ENCODE measurements at places on chromosomes 3 and 15.

DNA sequence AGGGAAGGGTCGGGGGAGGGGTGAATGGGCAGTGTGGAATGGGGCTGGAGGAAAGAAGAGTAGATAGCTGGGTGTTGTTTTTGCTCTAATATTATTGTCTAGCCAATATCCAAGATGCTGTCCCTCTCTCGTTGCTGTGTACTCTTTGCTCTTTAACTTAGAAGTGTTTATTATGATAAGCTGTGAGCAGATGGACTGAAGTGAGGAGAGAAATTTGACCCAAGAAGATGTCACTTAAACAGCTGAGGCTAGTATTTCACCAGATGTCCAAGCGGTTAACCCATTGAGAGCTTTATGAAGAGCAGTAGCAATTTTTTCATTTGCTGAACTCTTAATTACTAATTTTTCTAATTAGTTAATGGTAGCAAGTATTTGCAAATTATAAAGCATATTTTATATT is 212.2 kb upstream of the TP63 start:
- DNase-seq, result no peak

DNA sequence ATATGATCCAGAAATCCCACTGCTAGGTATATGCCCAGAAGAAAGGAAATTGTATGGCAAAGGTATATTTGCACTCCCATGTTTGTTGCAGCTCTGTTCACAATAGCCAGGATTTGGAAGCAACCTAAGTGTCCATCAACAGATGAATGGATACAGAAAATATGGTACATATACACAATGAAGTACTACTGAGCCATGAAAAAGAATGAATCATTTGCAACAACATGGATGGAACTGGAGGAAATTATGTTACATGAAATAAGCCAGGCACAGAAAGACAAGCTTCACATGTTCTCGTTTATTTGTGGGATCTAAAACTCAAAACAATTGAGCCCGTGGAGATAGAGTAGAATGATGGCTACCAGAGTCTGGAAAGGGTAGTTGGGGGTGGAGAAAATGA is 55.5 kb upstream of the BDH1 start:
- DNase-seq, result no peak

- DNase-seq, result peak; percentile 97
These were observed at the start of gene PKM for GRCh38 chr15:72231066-72231832. Gene PKM (minus strand): TSS chr15:72231190. CDS start chr15:72219097, 12,093 bp downstream.

GRCh38 chr3:8532251-8532871 is 30.7 kb downstream of the LMCD1 start:
- DNase-seq, result no peak

GRCh38 chr3:187639927-187640568 is 30.1 kb downstream of the SST start:
- no peak for DNase-seq

GRCh38 chr3:12716605-12717151 is 42.4 kb downstream of the TMEM40 start:
- no peak for DNase-seq

GRCh38 chr3:188507244-188507720 is 353.3 kb downstream of the LPP start:
- no peak for DNase-seq

GRCh38 chr15:75363786-75364185 is 4.6 kb downstream of the MAN2C1 start:
- no peak for DNase-seq

GRCh38 chr15:50190166-50190570 is 8.2 kb downstream of the SLC27A2 start:
- DNase-seq, result no peak

DNA sequence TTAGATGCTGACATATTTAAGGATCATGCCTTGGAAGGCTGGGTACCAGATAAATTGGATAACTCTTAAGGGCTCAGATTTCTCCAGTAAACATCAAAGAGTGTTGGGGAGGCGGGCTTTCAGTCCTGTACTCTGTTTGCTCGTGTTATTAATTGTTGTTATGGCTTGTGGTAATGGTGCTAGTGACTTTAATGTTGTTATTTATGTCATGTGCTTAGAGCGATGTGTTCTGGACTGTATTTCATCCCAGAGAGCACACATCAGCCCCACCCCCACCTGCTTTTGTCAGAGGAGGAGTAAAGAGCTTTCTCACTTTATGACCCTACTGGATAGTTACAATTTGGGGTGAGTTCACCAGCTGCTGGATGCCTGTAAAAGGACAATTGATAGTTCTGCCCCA is 386.3 kb downstream of the EPHB1 start:
- DNase-seq, result no peak

DNA sequence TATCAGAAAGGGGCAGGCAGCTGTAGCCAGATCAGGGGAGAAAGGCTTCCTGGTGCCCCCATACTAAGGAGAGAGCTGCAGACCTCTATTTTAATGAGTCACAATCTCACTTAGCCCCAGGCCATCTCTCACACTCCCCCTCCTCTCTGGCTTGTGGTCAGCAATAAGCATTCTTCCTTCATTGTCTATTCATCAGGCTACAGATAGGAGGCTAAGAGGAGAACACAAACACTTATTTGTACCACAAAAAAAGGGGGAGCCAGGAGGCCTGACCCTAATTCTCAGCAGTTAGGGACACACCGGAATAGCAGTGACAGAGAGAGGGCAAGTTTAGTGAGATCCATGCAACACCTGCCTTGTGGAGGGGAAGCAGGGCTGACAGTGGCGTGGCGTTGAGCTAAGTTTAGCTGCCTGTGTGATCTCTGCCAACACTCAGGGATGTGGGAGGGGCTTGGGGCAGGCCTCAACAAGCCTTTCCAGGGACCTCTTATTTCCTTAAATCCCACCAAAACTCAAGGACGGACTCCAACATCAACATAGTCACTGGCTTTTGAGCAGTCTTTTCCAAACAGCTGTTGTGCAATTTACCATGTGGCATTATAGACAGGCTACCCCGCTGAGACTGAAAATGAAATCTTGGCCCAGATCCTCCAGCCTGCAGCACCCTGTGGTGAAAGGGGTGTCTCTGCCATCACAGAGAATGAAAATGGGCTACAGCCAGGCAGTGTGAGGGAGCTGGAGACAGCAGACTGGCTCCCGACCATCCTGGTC is 191.9 kb upstream of the TSC22D2 start:
- no peak for DNase-seq

DNA sequence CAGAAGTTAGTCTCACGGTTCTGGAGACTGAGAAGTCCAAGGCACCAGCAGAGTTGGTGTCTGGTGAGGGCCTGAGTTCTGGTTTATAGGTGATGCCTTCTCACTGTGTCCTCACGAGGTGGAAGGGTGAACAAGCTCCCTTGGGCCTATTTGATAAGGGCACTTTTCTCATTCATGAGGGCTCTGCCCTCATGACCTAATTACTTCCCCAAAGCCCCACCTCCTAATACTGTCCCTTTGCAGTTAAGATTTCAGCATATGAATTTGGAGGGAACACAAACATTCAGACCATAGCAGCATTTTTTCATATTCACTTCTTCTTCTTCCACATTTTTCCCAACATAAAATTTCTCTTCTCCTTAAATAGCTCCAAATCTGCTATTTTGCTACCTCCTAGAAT is 41.5 kb downstream of the TMEM41A start:
- no peak for DNase-seq

- no peak for DNase-seq
These were observed 180.3 kb upstream of the UBE3A start for GRCh38 chr15:25619076-25619475.

DNA sequence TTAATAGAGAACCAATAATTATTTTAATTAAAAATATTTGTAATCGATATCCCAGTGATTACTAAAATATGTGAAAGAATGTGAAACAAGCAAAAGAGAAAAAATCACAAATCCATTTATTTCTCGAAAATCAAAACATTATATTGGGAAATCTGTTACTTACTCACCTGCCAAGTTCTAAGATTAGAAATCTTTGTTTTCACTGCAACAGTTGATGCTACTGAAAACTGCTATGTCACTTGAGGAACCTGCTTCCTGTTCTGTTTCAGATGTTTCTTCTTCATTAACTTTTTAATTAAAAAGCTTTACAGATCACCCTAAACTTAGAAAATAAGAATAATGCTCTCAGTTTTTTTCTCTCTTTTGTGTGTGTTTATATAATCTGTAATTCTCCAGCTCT is 13.7 kb upstream of the DPH6 start:
- no peak for DNase-seq

DNA sequence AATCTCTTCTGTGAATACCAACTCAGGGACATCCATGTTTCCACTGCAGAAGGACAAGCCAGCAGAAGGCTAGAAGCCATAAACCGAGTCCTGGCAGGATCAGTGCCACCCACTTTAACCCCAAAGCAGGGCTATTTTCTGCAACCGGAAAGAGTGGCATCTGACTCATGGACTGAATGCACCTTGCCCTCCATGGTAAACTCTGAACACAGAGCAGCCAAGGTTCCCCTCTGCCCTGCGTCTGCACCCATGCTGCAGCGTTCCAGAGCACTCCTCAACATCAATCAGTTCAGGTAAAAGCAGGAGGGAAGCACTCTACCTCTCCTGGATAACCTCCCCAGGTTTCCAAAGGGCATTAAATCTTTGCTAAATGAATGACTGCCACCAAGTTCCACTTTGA is 801 bp upstream of the NGRN start:
- no peak for DNase-seq

GRCh38 chr3:65406470-65406869 is 632.2 kb downstream of the MAGI1 start:
- DNase-seq, result no peak

- DNase-seq, result no peak
These were observed 28.2 kb downstream of the C3orf62 start for GRCh38 chr3:49248840-49249227.

DNA sequence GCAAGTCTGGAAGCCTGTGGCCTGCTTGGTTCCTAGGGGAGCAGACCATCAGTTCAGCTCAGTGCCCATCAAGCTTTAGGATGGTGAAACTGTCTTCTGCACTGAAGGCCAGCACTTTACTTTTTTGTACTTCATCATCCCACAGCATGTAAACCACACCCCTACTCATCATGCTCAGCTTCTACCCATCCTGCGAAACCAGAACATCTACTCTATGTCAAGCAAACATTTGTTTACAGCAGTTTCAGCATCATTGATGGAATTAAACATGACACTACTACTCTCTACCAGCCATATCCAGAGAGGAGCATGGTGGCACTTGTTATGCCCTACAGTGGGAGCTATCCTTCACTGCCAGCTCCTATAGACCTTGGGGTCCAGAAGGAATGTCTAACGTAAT is 306.6 kb downstream of the SOX2 start:
- no peak for DNase-seq

DNA sequence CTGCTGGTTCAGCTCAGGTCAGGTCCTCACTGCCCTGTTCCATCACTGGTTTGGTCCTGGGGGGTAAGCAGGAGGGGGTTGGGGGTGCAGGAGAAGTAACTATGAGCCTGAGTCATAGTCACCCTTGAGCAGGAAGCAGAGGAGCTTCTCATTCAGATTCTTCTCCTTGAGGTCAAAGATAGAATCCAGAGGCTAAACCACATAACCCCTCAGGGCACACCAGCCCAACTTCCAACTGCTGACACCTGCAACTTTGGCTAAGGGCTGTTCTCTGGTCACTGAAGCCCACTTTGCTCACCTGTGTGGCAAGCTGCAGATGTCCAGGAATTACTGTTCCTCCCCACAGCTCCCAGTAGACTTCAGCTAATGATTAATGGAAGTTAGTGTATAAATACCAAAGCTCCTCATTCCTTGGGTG is 48.8 kb upstream of the LRRFIP2 start:
- no peak for DNase-seq

- DNase-seq, result no peak
These were observed 123.4 kb downstream of the SATB1 start for GRCh38 chr3:18301781-18302180.

GRCh38 chr3:35635926-35636683 is 3.2 kb upstream of the ARPP21 start:
- no peak for DNase-seq

DNA sequence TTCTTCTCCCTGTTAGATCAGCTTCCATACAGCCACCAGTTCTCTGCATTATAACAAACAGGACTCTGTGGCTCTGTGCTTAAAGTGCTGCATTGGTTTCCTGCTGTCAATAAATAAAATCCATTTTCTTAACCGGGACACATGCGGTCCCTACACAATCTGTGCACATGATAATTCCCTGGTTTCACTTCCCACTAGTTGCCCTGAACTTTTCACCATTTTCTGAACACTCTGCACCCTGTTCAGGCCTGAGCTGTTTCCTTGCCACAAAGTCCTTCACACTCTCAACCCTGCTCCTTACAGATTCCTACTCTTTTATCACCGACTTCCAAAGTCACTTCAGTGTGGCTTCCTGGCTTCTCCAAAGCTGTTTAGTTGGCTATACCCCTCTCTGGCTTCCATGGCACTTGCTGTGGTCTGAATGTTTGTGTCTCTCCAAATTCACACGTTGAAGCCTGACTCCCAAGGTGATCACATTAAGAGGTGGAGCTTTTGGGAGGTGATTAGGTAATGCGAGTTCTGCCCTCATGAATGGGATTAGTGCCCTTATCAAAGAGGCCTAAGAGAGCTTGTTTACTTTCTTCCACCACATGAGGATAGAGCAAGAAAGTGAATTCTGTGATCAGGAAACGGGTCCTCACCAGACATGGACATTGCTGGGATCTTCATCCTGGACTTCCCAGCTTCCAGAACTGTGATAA is 233.4 kb downstream of the CHST2 start:
- DNase-seq, result no peak

DNA sequence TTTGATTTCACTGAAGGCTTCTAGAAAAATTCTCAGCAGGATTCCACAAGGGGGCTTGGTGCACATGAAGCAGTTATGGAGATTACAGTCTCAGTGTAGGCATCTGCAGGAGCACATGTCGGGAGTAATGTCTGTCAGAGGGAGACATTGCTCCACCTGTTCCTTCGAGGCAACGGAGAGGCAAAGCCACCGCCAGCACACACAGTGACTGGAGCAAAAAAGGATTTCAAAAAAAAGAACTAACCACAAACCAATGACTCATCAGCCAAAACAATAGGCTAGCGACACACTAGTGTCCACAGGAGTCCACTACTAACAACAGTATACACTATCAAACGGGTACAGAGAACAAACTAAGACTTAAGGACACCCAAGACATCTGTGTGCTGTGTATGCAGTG is 68.9 kb downstream of the NPTN start:
- no peak for DNase-seq

- no peak for DNase-seq
These were observed 29.6 kb downstream of the SST start for GRCh38 chr3:187640569-187641059.
